Activated CD4-positive, alpha-beta T cell treated with anti-CD3 and anti-CD28 coated beads for 36 hours (primary cell): ENCODE measurements at places on chromosomes 2 and 18. TPM values are rescaled to one million over a fixed set of nuclear protein-coding genes. Genes with fewer than 3 reads are reported as not detected.

The NAT8 gene
- total RNA-seq: not detected

The CIDEA gene
- total RNA-seq: not detected

The ALKAL2 gene
- not detected for total RNA-seq

The TRABD2A gene
- 42.2 TPM for total RNA-seq

The RPL31 gene
- total RNA-seq: 889 TPM

The CYRIA gene
- 2.8 TPM for total RNA-seq

The NT5DC4 gene
- total RNA-seq: not detected

The TOGARAM2 gene
- total RNA-seq: 3.3 TPM

The SESTD1 gene
- 9.4 TPM for total RNA-seq

The SKOR2 gene
- total RNA-seq: 0.14 TPM

The PLGLB1 gene
- total RNA-seq: 1.1 TPM

The ABCG5 gene
- not detected for total RNA-seq

The IL1B gene
- total RNA-seq: 0.37 TPM
